ENCODE measurements at places on chromosomes 12 and 14. TPM values are rescaled to one million over a fixed set of nuclear protein-coding genes. Genes with fewer than 3 reads are reported as not detected.

APOLD1 gene
- total RNA-seq = 12.7 TPM

ESR2 gene
- total RNA-seq = 0.12 TPM

HHIPL1 gene
- total RNA-seq = 0.24 TPM

MMP14 gene
- 718 TPM for total RNA-seq

FZD10 gene
- total RNA-seq = not detected

RPL10L gene
- not detected for total RNA-seq

TMEM106C gene
- total RNA-seq = 237 TPM

GLT1D1 gene
- not detected for total RNA-seq

BRF1 gene
- 13.7 TPM for total RNA-seq

MGP gene
- 7.9 TPM for total RNA-seq

ETV6 gene
- total RNA-seq = 6.4 TPM

DNA sequence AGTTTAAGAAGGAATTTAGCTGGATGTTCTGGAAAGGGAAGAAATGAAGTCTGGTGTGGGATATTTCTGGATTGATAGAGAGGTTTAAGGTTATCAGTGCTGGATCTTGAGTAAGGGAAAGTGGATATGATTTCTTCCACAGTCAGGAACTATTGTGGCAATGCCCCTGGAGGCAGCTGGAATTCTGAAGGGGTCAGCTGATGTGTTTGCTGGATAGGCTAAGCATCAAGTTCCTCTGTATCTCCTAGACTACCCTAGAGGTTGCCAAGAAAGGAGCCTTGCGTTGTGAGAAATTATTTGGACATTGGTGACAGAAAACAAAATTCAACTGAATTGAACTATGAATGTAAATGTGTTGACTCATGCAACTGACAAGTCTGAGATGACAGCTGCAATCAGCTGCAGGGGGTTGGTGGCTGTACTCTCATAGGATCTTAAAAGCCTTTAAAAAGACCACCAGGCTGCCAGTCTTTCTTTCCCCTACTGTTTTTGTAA is 244.4 kb downstream of the ATXN7L3B start:
- no peak for DNase-seq

DNA sequence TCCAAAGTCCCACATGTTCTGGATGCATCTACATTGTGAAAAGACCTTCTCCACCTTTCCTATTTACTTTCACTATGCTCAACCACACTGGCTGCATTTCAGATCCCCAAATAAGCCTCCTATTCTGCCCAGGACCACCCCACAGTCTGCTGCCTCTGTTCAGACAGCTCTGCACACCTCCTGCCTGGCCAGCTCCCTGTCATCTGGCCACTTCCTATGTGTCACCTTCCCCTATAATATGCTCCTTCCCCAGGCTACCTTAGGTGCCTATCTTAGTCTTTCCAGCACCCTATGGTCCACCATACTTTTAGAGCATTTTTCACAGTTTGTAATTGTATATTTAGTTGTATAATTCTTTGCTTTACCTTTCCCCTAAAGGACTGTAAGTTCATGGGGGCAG is 50.5 kb downstream of the IFNG start:
- no peak for DNase-seq

- DNase-seq = peak; percentile 85
Measured at GRCh38 chr12:93819050-93819491, 141.9 kb downstream of the CRADD start.

DNA sequence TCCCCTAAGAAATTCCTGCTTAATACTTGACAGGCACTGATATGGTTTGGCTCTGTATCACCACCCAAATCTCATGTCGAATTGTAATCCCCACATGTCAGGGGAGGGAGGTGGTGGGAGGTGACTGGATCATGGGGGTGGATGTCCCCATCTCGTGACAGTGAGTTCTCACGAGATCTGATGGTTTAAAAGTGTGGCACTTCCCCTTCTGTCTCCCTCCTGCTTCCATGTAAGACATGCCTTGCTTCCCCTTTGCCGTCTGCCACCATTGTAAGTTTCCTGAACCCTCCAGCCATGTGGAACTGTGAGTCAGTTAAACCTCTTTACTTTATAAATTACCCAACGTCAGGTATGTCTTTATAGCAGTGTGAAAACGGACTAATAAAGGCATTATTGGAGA is 198.0 kb downstream of the FOXN3 start:
- DNase-seq = no peak

DNA sequence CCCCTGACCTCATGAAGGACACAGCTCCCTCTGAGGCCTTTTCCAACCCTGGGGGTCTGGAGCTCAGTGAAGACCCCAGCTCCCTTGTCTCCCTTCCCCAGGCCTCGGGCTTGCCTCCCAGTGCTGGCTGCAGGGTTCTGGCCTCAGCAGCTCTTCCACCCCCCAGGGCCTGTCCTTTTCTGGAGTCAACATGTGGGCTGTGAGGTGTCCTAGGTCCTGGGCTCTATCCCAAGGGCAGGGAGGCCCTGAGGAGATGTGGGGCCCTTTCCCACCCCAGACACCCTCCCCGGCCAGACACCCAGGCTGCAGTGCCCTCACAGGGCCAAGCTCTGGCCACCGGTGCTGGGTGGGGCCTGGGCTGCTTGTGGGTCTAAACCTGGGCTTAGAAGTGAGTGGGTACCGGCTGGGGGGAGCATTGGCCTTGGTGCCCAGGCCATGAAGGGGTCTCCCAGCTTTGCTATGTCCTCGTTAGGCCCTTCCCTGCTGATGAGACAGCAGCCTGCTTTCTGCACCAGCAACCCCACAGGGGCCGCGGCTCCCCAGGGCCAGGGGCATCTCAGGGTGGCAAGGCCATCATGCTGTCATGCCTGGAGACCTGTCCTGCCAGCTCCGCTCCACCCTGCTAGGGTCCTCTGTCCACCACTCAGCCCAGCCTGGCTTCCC is 2.7 kb upstream of the CRIP2 start:
- no peak for DNase-seq

DNA sequence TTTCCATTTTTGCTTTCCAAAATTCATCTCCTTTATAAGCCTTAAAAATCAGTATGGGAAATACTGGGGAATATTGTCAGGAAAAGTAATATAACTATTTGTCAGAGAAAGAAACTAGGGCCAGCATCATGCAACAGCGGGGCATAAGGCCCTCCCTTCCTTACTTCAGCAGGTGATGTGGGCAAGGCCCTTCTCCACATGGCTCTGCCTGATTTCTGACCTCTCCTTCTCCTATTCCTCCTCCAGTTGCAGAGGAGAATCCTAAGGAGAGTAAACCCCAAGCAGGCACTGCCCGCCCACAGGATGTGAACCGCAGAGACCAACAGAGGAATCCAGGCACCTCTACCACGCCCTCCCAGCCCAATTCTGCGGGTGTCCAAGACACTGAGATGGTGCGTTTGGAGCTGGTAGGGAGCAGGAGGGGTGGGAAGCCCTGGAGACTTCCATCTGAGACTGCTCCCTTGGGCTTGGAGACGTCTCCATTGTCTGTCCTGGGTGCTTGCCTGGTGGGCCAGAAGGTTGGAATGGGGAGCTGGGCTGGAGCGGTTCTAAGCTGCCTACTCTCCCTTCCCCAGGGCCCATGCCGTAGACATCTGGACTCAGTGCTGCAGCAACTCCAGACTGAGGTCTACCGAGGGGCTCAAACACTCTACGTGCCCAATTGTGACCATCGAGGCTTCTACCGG is 2.7 kb upstream of the SOAT2 start:
- no peak for DNase-seq

DNA sequence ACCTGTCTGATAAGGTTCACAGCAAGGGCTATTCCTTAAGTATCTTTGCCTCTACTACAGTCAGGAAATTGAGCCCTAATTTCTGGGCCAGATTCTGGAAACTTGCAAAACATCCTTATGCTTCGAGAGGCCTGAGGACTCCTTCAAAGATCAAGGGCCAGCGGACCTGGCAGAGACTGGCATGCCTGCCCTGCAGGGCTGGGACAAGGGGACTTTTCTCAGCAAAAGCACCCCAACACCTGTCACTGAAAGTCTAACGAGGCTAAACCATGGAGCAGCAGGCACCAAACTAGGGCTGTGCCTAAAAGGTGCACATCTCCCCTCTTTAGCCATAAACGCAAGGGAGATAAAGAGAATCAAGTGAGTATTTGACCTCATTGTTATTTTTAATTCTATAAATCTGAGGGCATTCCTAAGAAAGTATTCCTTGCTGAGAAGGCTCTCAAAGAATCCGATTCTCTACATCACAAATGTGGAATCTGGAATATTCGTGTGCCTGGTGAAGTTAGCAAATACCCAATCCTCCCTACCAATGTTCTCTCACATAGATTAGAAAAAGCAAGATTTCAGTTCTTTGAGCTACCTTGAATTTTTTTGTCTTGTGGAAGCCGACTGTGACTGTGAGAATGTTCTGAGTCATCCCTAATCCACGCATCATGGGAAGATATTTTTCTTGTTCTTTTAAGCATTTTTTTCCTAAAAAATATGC is 328.2 kb upstream of the NOVA1 start:
- DNase-seq = no peak

- peak; percentile 4 for DNase-seq
Measured at GRCh38 chr12:68310370-68310769, 21.8 kb downstream of the MDM1 start.

- peak; percentile 14 for DNase-seq
Measured at GRCh38 chr12:126681676-126682075, 1585.3 kb upstream of the TMEM132C start.

- no peak for DNase-seq
Measured at GRCh38 chr12:48818831-48819590, 715 bp downstream of the CACNB3 start.

- no peak for DNase-seq
Measured at GRCh38 chr12:47634127-47634526, 71.7 kb downstream of the RPAP3 start.

DNA sequence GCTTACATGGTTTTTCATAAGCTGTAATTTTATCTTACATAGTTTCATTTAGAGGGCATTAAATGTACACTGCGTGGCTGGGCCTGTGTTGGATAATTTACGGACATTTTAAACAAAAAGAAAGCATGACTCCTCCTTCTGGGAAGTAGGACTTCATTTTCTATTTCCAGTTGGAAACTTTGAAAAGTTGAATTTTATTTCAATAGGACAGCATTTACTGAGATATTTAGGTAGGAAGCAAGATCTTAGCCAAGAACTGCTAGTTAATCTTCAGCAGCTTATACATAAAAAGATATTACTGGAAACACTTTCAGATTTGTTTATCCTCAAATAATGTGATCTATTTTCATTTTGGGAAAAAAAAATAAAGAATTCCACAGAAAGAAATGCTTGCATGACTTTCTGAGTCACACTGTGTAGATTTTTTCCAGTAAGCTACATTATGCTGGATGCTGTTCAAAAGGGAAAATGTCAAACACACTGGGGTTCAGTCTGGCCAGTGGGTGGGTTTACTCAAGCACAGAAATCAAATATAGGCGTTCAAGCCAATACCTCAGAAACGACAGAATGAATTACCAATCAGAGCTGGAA is 239.4 kb upstream of the KRR1 start:
- peak; percentile 58 for DNase-seq

DNA sequence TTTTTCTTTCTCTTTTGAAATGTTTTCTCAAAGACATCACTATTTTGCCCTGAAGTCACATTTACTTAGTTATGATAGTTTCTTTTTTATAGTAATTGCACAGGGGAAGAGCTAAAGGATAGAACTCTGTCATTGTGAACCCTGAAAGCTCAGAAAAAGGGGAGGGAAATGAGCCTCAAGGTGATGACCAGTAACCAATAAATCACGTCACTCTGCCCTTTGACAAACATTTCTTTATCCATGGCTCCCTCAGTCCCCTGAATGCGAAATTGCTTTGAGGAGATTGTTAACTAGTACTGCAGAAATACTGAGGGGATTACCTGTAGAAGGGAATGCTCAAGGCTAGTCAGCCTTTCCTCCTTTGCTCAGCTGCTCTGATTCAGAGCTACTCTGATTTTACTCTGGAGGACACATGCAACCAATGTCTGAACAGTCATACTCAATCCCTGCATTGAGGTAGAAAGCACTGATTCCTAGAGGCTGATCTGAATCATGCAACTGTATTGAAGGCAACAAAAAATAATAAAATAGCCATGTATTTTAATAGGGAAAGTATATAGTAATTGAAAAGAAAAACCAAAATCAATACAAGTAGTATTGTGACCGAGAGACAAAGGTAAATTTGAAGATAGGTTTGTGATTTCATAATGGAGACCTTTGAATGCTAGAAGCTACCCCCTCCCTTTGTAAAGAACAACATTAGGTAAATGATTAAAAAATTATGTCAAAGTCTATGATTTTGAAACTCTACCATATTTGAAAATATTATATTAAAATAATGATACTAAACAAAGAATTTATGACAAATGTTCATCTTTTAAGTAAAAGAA is 24.7 kb downstream of the SLCO1B1 start:
- DNase-seq = no peak

- DNase-seq = no peak
Measured at GRCh38 chr12:16785953-16786352, 180.0 kb upstream of the LMO3 start.

DNA sequence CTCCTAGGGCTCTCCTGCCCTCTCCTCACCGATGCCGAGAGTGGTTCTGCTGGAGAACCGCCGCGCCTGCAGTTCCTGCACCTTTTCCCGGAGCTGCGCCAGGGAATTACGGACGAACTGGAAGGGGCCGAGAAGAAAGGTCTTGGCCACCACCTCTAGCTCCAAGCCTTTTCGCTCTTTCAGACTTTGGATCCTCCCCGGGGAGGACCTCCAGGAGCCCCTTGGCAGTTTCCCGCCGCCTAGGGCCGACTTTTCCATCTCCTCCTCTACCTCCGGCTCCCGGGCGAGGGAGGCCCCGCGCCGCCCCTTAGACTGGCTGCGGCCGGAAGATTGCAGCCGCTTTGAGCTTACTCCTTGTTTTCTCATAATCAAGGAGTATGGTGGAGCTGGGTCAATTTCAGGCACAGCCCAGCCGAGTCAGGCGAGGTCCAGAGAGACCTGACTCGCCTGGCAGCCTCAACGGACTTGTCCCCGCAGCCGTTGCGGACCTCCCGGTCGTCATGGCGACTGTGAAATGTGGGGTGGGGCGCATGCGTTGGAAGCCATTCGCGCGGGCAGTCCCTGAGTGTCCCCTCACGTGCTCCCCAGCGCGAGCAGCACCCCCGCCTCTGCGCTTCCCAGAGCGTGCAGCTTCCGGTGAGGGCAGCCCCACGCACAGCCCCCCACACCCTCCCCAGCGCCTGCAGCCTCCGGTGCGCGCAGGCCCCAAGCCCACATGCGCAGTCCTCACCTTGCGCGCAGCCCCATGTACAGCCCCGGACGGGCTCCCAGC is at the start of gene DPY19L2:
Gene DPY19L2, minus strand, starts transcription at position 466 of the 772 bp plus-strand sequence. Its CDS starts 100 bp downstream, at position 366.
- DNase-seq = peak; percentile 77

DNA sequence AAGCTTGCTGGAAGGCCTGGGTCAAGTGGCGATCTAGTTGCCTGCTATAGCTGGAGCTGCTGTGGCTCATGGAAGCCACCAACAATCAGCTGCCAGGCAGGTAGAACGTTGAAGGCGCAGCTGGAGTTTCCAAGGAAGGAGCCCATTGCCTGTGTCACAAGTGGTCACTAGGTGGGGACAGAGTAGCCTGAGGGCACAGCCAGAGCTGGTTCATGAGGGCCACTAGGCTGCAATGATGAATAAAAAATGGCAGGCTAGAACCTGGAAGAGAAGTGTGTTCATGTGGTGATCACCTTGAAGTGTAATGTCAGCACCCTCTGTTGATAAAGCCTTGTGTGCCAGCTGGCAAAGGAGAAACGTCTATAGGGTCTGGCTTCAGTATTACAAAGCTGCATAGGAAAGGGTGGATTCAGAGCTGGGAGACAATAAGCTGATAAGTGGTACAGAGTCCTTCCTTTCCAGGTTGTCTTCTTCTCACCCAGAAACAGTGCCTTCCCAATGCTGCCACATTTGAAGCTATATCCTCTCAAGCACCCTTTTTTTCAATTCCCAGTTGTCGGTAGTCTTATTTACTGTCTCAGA is 165.8 kb downstream of the EMP1 start:
- peak; percentile 59 for DNase-seq

- DNase-seq = no peak
Measured at GRCh38 chr14:42428996-42429395, 822.3 kb downstream of the LRFN5 start.

All from RPMI7951 (cell line).